ENCODE measurements at places on chromosomes 16 and 17.

GRCh38 chr16:85729452-85730185 is 21.3 kb downstream of the C16orf74 start:
- DNase-seq = no peak

DNA sequence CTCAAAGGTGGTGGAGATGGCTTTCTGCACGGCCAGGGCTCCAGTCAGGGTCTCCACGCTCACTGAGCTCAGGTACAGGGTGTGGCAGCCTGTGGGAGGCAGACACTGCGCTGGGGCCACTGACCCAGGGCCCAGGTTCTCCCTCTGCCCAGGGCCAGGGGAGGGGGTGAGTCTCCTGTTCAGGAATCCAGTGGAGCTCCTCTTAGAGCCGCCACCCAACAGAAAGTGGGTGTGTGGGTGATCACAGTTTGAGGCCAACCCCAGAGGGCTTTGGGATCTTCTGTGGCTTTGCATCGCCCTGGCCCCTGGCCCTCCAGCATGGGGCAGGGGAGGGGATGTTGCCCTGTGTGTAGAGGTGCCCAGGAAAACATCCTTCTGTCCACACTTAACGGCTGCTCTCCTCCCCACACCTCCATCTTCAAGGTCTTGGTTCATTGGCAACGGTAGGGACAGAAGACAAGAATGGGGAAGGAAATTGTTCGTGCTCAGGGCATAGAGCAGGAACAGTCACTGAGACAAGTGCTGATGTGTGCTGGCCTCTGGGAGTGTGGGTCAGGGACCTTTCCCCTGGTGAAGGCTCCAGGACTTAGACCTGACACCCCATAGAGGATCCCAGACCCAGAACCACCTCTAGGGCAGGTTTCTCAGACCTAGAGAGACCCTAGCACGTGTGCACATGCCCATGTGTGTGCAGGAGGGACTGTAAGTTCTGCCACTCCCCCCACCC is 21.5 kb downstream of the TNS4 start:
- no peak for DNase-seq

DNA sequence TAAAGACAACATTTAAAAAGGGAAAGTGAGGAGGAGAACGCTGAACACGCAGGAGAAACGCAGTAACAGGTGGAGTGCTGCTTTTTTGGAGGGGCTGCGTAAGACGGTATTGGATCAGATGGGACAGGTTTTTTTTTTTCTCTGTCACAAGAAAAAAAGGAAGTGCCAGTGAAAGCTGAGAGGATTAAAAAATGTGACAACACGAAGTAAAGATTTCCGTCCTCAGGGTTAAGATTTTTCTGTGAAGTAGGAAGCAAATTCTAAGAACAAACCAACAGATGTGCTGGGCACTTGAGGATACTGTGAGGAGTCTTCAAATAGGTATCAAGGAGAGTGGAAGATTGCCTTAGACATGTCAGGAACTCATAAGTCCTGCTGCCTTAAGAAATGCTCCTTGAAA is 5.8 kb upstream of the ABCA9 start:
- DNase-seq = no peak

- no peak for DNase-seq
Observed at GRCh38 chr16:25107466-25107792, 4.1 kb upstream of the LCMT1 start.

- DNase-seq = no peak
Observed at GRCh38 chr16:19285431-19285830, at the start of gene CLEC19A. CLEC19A (plus strand) TSS chr16:19285731; CDS start chr16:19285852, 121 bp downstream.

GRCh38 chr16:79758615-79759346 is 158.2 kb upstream of the MAF start:
- no peak for DNase-seq

DNA sequence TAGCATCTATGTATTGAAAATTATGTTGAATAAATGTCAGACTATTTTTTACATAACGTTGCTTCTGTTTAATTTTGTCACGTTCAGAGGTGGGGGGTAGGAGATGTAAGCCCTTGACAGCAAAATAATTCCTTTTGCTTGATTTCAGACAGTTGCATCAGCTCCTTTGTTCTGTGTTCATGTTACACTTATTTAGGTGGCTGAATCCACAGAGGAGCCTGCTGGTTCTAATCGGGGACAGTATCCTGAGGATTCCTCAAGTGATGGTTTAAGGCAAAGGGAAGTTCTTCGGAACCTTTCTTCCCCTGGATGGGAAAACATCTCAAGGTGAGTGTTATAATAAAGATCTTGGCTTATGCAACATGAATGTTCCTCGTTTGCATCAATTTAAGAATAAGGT is 4.5 kb downstream of the HERPUD1 start:
- DNase-seq = no peak

GRCh38 chr16:82584553-82585152 is 42.1 kb upstream of the CDH13 start:
- DNase-seq = no peak

GRCh38 chr17:933312-934073 is 46.1 kb downstream of the NXN start:
- DNase-seq = no peak

- no peak for DNase-seq
Observed at GRCh38 chr17:52546493-52546892, 388.0 kb upstream of the CA10 start.

- no peak for DNase-seq
Observed at GRCh38 chr16:86740298-86740697, 161.9 kb downstream of the FOXL1 start.

DNA sequence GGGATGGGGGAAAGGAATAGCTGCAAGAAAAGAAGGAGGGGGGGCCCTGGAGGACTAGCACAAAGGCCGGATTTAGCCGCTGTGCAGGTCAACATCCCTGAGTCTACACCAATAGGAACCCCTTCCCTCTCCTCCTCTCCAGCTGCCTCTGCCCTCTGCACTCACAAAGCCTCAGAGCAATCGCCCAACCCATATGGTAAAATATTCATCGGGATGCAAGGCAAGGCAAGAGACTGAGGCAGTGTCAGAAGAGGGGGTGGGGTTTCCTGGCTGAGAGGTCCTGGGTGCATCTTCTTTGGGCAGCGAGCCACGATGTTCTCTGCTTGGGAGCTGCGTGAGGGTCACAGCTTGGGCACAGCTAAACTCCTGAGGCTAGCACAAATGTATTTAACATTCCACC is 115.5 kb upstream of the NLRP1 start:
- no peak for DNase-seq

DNA sequence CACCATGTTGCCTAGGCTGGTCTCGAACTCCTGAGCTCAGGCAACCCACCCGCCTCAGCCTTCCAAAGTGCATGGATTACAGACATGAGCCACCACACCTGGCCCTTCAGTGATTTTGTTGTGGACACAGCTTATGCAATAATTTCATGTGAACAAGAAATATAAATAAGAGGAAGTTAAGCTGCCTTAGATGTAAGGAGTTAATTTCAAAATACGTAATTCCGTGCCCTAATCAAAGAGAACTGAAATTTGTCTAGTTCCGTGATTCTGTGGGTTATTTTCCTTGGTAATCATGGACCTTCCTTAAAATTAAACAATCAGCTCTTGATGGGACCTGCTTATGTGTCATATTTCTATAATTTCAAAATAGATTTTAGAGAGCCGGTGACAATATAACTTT is 11.9 kb downstream of the TVP23A start:
- DNase-seq = no peak

- DNase-seq = peak; percentile 50
Observed at GRCh38 chr16:67415872-67416793, at the start of gene ZDHHC1. ZDHHC1 (minus strand) TSS chr16:67416477; CDS start chr16:67407775, 8,702 bp downstream.

DNA sequence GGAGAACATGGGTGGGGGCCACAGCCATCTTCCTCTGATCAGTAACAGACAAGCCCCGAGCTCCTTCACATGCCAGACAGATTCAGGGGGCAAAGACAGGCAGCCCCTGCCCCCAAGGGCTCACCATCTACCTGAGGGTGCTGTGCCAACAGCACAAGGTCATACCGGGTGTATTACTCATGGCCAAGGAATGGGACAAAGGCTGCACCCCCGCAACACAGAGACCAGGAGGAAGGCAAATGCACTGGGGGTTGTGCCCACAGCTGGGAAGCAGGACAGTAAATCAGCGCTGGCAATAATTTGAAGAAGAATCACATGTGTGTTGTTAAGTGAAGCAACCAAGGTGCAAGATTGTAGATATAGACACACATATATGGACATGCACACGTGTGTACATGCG is 137.1 kb downstream of the C16orf95 start:
- no peak for DNase-seq

DNA sequence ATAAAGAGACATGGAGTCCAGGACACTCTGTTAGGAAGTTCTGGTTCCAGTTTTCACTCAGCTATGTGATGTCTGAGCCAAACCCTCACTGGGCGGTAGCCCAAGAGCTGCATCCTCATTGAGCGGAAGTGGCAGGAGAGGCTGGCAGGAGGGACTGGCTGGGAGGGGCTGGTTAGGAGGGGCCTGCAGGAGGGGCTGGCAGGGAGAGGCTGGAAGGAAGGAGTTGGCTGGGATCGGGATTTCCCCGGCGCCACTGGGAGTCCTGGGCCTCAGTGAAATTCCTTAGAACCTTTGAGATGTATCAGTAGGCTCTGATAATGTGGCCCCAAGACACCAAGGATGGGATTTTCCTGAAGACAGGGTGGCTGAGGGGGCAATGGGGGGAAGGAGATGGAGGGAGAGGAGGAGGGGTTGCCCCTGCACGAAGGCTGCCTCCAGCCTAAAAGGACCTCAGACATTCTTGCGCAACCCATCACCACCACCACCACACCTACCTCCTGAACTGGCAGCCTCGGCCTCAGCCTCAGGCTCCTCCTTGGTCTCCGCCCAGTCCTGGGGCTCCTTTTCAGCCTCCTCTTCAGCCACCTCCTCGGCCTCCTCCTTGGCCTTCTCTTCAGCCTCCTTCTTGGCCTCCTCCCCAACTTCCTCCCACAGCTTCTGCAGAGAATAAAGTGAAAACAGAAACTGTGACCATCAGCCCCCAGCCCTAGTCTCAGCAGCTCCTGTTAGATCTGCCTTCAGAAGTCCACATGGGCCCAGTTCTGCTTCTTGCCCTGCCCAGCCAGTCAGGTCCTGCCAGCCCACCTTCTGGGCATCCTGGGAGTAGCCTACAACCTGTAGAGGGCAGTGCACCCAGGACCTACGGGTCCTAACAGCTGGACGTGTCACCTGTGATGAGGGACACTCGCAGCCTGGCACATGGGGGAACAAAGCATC is 31.7 kb downstream of the CNGB1 start:
- DNase-seq = no peak

- DNase-seq = no peak
Observed at GRCh38 chr17:48510761-48511604, 19.8 kb downstream of the HOXB1 start.

- no peak for DNase-seq
Observed at GRCh38 chr16:6645768-6646568, 686.7 kb upstream of the RBFOX1 start.

GRCh38 chr17:59366040-59366757 is 34.7 kb downstream of the YPEL2 start:
- no peak for DNase-seq

DNA sequence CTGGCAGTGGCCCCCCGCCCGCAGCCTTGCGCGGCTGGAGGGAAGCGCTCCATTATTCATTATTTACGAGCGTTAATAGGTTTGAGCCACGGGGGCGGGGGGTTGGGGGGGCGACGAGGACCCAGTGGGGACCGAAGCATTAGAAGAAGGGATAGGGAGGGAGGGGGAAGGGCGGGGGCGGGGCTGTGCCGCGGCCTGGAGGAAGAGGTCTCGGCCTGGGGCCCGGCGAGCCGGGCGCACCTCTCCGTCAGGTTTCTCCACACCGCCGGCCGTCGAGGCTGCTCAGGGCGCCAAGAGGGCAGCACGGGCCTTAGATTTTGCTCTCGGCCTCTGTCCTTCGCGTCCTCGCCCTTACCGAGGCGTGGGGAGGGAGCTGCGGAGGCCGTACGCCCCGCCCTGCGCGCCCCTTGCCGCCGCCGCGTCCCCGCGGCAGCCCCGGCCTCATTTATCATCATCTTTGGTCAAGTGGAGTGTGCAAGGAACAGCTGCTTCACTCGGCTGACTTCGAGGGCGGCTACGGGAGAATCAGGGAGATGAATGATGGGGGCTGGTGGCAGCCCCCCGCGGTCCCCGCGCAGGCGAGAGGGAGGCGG is 54.2 kb downstream of the SREBF1 start:
- peak; percentile 77 for DNase-seq

GRCh38 chr16:85327731-85328675 is 215.7 kb upstream of the CIBAR2 start:
- peak; percentile 79 for DNase-seq

DNA sequence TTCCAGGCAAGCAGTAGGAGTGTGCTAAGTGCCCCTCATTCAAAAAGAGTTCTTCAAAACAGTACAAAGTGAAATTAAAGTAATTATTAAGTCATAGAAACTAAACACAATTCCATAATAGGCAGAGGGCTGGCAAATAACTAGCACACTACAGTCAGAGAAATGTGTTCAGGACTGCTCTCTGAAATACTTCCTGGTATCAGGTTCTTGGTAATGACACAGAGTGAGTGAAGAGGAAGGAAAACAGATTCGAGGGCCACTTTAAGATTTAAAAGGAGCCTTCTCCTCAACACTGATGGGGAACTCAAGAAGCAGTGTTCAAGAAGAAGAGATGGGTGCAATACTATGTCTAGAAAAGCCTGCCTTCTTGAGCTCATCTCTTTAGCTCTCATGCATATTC is 139.2 kb downstream of the TOX3 start:
- DNase-seq = peak; percentile 57

DNA sequence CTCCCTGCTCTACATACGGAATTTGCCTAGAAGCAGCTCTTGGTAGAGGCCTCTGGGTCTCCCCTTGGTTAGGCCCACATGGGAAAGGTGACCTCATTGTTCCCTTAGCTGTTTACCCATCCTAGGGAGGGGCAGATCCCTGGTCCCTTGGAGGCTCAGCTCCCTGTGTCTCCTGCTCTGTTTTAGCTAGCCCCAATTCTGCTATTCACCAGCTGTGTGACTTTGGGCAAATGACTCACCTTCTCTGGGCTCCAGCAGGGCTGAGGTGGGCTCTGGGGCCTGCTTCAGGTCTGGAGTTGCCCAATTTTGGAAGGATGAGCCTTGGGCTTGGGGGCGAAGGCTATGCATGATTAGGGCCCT is 3.9 kb downstream of the ABCC3 start:
- no peak for DNase-seq

DNA sequence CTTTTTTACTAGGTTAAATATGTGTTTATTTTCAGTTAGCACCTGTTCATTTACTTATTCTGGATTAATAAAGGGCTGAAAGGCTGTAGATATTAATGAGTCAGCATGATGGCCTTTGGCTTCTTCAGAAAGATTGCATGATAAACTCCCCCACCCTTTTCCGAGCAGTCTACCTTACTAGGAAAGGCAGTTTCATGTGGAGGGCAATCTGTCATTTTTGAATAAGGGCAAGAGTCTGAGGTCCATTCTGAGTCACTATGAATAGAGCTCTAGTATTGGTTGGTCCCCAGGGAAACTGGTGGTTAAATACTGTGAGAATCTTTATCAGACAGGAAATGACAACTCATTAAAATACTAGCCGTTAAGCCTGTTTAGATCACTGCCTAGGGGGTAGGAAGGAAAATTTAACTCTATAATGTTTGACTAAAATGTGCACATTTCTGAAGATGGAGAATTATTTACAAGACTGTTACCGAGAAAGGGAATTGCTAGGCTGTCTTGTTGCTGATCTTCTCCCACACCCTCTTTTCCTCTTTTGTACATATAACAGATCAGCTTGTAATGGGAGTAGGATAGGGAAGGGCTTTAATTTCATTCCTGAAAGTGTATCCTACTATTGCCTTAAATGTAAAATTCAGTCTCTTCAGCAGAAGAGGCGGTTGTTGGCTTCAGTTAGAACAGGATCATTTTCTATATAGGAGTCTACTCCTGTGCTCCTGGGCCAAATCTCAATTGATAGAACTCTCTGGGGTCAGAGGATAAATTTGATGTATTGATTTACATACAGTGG is 63.3 kb downstream of the TUBD1 start:
- DNase-seq = peak; percentile 90
